Activated CD8-positive, alpha-beta memory T cell treated with anti-CD3 and anti-CD28 coated beads, Interleukin-2, amount 50 U/mL, for 48 hours (primary cell): ENCODE measurements at places on chromosomes 12 and 14.
A peak's percentile ranks its signal among the peaks of the same experiment; 100 is the strongest.

DNA sequence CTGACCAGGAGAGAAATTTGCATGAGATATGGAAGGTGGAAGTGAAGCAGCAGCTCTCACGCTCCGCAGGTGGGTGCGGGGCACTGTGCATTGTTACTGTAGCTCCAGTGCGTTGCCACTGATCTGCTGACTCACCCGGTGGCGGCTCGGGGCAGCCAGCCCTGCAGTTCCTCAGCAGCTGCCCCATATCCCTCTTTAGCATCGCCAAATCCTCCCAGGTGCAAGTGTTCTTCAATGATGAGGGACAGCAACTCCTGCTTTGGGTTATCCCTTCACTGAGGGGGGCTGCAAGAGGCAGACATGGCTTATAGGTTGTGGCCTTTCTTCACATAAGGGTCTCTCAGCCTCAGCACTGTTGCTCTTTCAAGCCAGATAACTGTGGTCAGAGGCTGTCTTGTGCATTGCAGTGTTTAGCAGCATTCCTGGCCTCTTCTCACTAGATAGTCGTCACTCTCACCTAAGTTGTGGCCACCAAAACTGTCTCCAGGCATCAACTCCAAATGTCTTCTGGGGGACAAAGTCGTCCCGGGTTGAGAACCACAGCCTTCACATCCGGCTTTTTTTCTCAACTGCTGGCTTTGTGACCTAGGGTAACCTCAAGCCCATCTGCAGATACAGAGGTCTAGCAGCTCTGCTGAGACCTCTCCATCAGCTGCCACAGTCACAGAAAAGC, 180.8 kb downstream of the EFCAB11 start:
- DNase-seq: peak; percentile 77

GRCh38 chr12:39835517-39836489, 216.2 kb upstream of the ABCD2 start:
- no peak for DNase-seq

- peak; percentile 63 for DNase-seq
These were observed 801 bp upstream of the ASB2 start for GRCh38 chr14:93977171-93977570.

DNA sequence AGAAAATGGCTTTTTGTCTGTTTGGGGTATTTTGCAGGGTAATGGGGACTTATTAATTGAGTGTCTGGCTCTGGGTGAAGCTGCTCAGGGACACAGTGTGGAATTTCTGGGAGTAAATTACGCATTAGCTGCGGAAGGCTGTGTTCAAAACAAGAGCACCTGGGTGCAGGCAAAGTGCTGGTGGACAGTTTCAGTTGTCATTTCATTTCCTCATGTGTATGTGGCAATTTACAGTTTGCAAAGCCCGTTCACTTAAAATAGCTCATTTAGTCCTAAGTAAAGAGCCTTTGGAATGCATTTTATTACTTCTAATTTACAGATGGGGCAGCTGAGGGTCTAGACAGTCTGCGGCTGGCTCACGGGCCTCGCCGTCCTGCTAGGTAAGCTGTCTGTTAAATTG, 546.8 kb downstream of the BCL11B start:
- no peak for DNase-seq

DNA sequence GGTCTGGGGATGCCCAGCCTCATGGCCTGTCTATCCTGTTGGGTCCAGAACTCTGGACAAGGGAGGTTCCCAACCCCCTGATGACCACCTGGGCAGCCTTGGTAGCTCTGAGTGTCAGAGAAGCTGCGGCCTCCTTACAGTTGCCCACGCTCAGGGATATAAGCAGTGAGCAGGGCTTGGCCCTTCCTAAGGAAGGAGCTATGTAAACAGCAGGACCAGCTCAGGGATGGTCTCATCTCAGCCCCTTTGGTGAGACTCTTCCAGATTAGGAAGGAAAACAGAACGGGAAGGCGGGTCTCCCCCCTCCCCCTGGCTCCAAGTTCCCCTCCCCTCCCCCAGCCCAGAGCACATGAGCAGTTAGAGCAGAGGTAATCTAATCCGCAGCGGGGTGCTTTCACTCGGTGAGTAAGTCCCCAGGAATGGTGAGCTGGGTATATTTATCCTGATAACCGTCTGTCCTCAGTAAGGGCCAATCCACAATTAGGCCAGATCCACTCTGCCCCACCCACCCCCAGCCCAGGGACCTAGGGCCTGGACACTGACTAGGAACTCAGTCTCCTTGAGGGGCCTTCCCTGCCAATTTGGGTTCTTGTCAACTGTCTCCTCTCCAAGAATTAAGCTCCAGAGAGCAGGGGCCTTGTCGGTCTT, 29.5 kb upstream of the RPLP0 start:
- no peak for DNase-seq

DNA sequence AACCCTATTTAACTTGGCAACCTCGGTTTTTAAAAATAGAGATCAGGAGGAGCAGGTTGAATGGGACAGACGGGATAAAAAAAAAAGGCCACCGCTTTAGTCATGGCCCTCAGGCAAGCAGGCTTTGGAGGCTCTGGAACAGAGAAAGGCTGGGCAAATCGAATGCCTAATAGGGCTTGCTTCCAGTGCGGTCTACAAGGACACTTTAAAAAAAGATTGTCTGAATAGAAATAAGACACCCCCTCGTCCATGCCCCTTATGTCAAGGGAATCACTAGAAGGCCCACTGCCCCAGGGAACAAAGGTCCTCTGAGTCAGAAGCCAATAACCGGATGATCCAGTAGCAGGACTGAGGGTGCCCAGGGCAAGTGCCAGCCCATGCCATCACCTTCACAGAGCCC, 265.8 kb downstream of the CPNE8 start:
- no peak for DNase-seq

GRCh38 chr12:113408756-113409298, 5.1 kb upstream of the SDS start:
- no peak for DNase-seq

DNA sequence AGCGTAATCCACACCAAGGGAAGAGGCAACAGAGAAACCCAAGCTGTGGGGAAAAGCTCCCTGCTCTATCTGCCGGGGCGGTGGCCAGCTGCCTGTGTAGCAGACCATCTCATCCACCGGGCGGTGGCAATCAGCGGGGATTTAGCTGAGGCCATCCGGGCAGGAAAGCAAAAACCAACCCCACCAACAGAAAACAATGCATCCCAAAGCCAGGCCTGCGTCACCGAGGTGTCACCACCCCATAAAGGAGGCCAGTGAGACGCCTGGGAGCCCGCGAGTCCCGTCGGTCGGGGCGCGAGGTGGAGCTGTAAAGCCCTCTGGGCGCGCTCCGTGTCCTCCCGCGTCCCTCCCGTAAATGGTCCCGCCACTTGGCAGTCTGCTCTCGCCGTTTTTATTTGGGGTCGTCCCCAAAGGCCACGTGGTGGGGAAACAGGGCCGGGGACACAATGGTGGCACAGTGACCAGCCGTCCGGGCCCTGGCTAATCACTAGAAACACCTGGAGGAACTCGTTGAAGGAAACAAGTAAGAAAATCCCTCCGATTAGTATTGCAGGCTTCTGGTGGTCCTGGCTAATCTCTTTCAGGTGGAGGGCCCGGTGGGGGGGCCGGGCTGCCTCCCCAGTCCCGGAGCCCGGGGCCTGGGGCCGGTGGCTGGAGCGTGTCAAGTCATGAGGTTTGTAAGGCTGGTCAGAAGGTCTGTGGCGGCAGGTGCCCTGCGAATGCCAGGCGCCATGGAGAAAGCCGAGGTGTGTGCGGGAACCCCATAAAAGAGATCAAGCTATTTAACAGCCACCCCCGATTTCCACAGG, 94.7 kb upstream of the GSC start:
- DNase-seq: no peak

DNA sequence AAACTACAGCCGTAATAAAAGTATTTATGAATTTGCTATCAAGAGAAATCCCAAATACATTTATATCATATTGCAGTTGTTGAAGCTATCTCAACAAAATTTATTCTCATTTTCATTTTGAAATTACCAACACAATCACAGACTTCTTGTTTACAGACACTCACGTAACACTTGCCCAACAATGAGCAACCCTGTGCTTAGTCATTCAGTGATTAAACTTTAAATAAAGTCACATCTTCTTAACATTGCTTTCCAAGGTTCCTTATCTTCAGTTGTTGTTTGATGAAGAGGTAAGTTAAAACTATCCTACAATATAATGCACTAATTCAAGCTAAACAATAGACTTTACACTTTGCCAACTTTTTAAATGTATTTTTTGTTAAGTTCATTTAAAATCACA, 601.8 kb downstream of the SLC16A7 start:
- no peak for DNase-seq

- DNase-seq: no peak
These were observed 12.8 kb downstream of the ABHD4 start for GRCh38 chr14:22610931-22611330.

GRCh38 chr14:48786498-48786897, 799.7 kb downstream of the RPS29 start:
- DNase-seq: no peak
